ENCODE measurements at places on chromosomes 3 and 15. TPM values are rescaled to one million over a fixed set of nuclear protein-coding genes. Genes with fewer than 3 reads are reported as not detected.

TRIM59 gene
- polyA plus RNA-seq, result 50.5 TPM

DNA sequence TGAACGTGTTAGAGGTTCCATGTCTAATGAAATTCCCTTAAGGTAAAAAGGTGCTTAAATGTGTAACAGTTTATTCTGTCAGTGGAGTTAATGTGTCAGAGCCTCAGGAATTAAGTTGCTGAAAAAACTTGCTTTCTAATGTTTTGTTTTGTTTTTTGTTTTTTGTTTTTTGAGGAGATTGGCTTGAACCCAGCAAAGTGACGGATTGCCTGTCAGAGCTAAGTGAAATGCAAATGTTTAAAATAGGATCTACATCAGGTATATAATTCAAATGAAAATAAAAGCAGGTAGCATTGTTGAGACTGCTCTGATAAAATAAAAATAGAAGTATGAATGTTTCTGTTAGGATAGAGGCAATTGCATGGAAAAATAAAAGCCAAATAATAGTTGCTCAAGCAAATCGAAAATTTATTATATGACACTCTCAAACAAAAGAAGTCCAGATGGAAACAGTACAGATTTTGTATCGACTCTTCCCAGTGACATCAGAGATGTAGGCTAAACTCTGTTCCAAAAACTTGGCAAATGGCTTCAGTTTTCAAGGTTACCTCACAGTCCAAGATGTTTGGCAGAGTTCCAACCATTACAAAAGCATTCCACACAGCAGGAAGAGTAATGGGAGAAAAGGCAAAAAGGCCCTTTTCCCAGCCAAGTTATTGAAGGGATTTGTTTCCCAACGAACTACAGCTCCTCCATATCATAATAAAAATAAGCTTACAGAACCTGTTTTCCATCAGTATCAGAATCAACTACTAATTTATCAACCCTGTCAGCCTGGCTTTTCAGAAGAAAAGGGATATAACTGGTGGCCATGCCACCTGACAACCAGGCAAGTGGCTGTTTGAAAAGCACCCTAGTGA, 291.0 kb downstream of the TBL1XR1 start:
- DNase-seq, result no peak

DNA sequence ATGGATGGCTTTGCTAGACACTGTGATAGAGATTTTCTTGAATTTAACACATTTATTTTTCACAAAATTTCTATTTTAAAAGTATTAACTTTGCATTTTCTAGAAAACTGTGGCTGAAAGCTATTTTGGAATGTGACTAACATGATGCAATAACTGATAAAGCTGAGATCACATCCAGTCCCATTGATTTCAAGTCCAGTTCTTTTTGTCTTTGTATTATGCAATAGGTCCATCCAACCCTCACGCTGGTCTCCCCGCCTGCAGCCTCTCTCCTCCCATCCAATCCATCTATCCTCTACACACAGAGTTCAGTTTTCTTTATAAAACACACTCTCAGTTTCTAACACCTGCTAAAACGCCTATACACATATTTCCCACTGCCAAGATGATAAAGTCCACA, 178.8 kb downstream of the CNTN3 start:
- no peak for DNase-seq

DNA sequence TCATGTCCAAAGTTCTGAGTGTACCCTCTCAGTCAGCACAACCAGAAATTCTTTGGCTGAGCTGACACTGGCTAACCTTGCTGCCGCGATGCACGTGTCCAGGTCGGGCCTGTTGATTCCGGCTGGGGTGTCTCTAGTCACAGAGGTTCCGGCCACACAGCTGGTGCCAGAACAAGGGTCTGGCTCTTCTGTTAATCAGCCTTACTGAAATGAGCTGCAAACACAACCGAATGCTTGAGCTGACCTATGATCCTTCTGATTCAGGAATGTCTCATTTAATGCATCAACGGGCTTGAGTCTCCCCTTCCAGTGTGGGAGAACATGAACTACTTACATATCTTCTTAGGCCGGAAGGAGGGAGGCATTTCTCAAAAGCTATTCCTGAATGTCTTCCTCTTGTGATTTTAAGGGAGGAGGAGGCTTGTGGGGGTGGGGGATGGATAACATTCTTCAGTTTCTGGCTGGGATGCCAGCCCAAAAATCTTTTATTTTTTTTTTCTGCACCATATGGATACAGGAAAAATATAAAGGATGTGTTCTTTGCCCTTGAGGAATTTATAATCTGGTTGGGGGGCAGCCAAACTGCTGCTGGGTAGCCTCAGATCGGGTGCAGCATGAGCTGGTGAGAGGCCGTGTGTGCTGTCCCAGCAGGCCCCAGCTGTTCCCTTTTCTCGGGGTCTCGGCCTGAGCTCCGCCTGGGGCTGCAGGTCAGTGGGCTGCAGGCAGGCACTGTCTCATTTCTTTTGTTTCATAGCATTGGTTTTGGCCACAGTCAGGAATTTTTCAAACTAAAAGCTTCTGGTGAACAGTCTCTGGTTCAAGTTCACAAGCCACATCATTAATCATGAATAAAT, 319.1 kb upstream of the TBL1XR1 start:
- DNase-seq, result no peak
